ENCODE measurements at places on chromosomes 5 and 9.
A peak's percentile ranks its signal among the peaks of the same experiment; 100 is the strongest.

DNA sequence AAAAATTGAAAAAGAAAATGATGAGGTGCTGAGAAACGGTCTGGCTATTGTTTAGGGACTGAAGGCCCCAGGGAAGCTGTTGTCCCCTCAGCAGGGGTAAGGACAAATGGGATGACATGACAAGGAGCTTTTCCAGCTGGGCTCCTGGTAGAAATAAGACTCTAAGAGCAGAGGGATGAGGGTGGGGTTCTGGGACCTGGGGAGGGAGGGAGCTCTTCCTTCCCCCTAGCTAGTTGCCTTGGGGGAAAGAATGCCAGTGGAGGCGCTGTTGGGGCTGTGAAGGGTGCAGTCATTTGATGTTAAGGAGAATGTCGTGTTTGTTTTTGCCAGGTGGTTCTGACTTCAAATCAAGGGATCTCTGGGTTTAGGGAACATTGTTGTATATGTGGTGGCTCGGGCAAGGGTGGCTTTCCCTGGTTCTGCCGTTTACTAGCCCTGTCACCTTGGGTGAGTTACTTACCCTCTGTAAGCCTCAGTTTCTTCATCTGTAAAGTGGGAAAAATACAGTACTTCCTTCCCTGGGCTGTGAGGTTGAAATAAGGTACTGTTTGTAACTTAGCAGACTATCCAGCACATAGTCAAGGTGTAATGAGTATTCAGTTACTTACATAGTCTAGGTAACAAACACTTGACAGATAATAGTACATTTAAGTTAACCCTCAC is 47.8 kb downstream of the WWC1 start:
- no peaks in the 10 kb centered on the region for H3K4me1 ChIP-seq
- no peak overlapping the region for H3K4me3 ChIP-seq
- peaks cover 2% of the 10 kb centered on the region for H3K27me3 ChIP-seq
- no peak for DNase-seq
- H3K27ac ChIP-seq, result no peak overlapping the region

GRCh38 chr9:130493021-130493420 is 48.3 kb downstream of the ASS1 start:
- no peak overlapping the region for H3K27ac ChIP-seq
- peaks cover 4% of the 10 kb centered on the region for H3K27me3 ChIP-seq
- H3K4me3 ChIP-seq, result no peak overlapping the region
- H3K4me1 ChIP-seq, result no peaks in the 10 kb centered on the region
- H3K36me3 ChIP-seq, result peaks cover 4% of the 10 kb centered on the region

- no peaks in the 10 kb centered on the region for H3K36me3 ChIP-seq
- no peaks in the 10 kb centered on the region for H3K4me1 ChIP-seq
- H3K27me3 ChIP-seq, result peaks cover 6% of the 10 kb centered on the region
Observed at GRCh38 chr5:52620315-52620714, 167.4 kb upstream of the ITGA1 start.

DNA sequence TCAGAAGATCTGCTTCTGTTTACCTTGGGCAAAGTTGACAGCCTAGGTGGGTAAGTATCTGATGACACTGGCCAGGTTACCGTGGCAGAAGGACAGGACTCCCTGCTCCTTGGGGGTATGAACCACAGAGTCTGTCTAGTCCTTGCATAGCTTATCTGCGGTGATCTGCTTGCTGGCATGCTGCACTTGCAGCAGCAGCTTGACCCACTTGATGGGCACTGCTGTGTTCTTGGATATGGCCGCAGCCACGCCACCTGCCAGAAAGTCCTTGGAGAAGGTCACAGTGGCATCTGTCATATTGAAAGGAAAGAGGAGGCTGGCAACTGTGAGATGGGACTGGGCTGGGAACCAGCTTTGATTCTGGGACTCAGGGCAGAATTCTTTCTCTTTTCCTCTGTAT is 35.9 kb upstream of the POC5 start:
- H3K36me3 ChIP-seq, result no peaks in the 10 kb centered on the region
- peaks cover 37% of the 10 kb centered on the region for H3K27me3 ChIP-seq
- no peak for DNase-seq
- H3K27ac ChIP-seq, result no peak overlapping the region
- no peak overlapping the region for H3K4me3 ChIP-seq
- H3K4me1 ChIP-seq, result no peaks in the 10 kb centered on the region

DNA sequence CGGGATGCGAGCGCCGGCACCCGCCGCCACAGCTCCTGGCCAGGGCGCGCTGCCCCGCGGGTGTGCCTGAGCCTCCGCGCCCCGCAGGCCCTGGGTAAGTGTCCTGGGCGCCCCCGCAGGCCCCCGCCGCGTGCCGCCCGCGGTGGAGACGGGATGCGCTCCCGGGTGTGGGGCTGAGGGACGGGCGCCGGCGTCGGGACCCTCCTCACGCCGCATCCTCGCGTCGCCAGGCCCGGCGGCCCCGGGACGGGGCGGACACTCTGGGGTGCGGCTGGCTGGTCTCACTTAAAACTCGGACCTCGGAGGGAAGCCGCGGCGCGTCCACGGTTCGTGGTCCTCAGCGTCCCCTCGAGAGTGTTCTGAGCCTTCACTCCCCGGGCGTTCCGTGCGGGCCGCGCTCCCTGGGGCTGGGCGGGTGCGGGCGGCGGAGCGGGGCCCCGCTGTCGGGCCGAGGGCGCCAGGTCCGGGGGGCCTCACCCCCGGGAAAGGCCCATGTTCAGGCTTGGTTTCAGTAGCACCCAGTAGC is 275 bp downstream of the AHRR start:
- H3K4me3 ChIP-seq, result peak overlapping the region; percentile 79
- DNase-seq, result no peak
- H3K4me1 ChIP-seq, result peaks cover 47% of the 10 kb centered on the region
- peaks cover 28% of the 10 kb centered on the region for H3K36me3 ChIP-seq
- H3K27me3 ChIP-seq, result peaks cover 2% of the 10 kb centered on the region
- no peak overlapping the region for H3K27ac ChIP-seq

DNA sequence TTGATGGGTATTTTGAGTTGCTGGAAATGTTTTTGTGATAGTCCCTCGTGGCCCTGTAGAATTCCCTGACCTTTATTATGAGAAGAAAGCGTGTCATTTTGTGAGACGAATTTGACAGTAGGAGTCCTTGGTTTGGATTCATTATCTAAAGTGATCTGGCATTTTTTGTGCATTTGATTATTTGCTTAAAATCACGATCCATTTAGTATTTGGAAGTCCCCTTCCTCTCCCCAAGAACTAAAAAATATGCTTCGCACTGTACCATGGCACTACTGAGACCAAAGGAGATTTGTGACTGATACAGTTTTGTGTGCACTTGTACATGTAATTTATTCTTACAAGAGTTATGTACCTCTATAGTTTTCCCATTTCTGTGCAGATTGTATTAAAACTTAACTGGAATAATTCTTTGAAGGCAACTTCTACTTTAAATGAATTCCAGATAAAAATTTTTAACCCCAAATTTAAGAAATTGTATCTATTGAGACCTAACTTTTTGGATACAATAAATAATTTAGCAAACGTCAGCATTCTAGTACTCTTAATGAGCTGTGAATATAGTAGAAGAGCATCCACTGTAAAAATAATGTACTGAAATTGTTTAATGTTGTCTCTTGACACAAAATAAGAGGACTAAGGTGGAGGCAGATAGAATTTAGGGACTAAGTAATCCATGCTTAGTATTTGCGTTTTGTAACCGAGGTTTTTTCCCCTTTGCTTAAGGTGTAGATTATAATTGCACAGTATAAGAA is 2.1 kb downstream of the MAP3K1 start:
- H3K4me1 ChIP-seq, result peaks cover 41% of the 10 kb centered on the region
- peak overlapping the region; percentile 87 for H3K4me3 ChIP-seq
- H3K27me3 ChIP-seq, result peaks cover 12% of the 10 kb centered on the region
- peak overlapping the region; percentile 96 for H3K27ac ChIP-seq
- no peak for DNase-seq

DNA sequence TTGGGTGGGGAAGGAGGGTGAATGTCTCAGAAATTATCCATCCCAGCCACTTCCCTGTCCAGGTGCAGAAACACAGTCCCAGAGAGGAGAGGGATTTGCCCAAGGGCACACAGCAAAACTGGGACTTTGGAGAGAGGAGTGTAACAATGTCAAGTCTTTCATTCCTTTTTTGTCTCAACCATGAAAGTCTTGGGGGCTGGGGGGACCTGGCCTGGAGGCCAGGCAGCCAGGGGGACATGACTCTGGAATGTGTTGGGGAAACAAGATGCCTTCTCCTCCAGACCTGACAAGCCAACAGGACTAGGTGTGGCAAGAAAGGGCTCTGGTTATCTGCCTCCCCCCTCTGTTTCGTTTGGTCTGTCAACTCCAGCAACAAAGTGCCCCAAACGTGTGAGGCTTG is 13.9 kb upstream of the HAND1 start:
- no peak overlapping the region for H3K4me3 ChIP-seq
- no peaks in the 10 kb centered on the region for H3K36me3 ChIP-seq
- no peak overlapping the region for H3K27ac ChIP-seq

DNA sequence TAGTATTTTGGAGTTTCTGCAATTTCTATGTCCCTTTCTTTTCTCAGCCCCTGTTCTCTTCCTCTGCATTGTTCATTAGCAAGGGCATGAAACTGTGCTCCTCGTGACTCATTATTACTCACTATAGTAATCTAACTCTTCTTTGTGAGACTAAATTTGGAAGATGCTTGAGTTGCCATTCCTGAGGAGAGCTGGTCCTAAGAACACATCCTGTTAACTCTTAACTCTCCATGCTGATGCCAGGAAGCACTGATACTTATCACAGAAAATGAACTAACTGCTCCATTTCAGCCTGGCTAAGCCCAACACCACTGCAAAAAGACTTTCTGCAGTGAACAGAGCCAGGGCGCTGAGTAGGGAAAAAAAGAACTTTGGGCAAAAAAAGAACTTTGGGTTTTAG is 10.6 kb upstream of the CSNK1A1 start:
- H3K4me3 ChIP-seq, result no peak overlapping the region
- H3K27me3 ChIP-seq, result no peaks in the 10 kb centered on the region
- H3K36me3 ChIP-seq, result no peaks in the 10 kb centered on the region
- no peak for DNase-seq
